ENCODE measurements at places on chromosomes 2 and 18.

GRCh38 chr2:232411901-232412629, 5.4 kb downstream of the ALPG start:
- no peak for DNase-seq

DNA sequence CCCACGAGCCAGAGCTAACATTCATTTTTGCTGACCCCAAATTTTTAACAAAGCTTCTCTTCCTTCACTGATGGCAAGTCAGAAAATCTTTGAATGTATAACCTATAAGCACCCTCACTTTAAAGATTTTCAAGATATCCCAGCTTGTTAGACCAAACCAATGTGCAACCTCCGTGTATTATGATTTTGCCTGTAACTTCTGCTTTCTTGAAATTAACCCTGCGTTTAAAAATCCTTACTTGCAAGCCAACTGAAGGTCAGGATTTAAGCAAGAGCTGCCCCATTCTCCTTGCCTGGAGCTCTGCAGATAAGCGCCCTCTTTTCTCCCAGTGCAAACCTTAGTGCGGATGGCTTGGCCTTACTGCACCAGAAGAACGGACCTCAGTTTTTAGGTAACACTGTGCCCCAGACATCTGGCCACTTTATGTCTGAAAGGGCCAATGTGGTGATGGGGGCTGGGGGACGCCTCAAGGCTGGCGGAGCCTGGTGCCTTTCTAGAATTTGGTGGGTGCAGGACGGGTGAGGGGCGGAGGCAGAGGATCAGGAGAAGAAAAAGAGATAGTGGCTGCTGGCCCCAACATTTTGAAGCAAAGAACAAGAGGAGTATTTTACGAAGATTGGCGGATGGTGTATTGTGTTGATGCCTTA, 805 bp upstream of the TNFRSF11A start:
- no peak for DNase-seq

DNA sequence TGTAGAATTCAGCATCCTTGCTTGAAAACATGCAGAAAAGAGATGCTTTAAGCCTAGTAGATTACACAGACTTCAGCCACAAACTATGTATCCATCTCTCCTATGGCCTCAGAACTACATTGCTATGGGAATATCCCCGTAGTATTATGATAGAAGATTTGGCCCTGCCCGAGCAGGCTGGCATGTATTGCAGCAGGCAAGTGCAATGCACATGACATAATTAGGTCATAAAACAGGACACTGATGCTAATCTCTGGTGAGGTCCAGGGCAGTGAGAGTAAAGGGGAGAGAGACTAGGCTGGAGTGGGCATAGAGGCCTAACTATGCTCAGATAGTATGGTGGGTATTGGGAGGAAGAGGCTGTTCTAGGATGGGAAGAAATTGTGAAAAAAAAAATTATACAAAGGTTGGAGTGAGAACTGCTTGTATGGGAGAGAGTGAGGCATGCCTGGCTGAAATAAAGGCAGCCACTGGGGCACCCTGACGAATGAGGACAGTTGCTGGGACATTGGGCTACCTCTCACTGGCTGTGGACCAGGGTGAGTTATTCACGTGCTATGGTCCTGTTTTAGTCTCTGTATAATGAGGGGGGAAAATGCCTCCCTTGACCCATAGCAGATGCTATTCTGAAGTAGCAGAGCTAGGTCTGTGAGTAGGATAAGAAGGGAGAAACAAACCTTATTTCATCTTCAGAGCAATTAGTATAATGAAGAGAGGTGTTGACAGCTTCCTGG, 1.6 kb upstream of the PLA2R1 start:
- DNase-seq: no peak

- no peak for DNase-seq
These were observed 54.4 kb downstream of the CRIM1 start for GRCh38 chr2:36409935-36410334.

- DNase-seq: no peak
These were observed 12.7 kb upstream of the SCN1A start for GRCh38 chr2:166140475-166140874.

DNA sequence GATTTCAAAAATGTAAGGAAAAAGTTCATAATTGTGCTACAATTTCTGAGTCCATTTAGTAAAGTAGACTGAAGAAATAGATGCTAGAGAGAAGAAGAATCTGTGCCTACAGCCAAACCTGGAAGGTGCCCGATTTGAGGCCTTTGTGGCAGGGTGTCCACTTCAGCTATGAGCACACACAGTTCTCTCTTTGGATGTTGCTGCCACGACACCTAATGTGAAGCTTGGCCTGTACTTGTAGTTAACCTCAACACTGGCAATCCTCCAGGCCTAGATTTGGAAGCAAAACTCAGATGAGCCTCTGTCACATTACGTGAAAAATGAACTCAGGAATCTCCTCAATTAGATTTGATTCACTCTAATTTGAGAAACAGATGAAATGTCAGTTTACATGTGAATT, 90.1 kb upstream of the LRP1B start:
- no peak for DNase-seq

DNA sequence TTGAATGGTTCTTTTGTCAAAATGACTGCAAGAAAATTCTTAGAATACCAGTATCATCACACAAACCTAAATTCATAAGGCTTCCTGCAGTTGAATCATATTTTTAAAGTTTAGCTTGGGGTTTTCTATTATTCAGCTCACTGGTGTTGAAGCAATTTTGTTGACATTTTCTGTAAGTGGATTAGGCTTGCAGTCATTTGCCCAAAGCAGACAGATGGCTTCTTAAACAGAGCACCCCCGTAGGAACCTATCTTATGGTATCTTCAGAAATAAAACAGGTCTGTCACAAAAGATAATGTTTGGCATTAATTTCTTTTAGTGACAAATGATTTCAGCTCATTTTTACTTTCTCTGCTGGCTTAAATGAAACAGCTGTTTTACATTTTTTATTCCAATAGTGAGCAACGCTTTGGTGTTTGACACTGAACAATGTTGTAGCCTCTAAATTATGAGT, 331.1 kb downstream of the PLCL1 start:
- DNase-seq: no peak

GRCh38 chr18:60157810-60158209, 214.8 kb downstream of the MC4R start:
- DNase-seq: no peak

- no peak for DNase-seq
These were observed 247.7 kb downstream of the ICOS start for GRCh38 chr2:204184226-204184625.

- no peak for DNase-seq
These were observed 89.8 kb downstream of the STPG4 start for GRCh38 chr2:47065343-47065742.

- DNase-seq: no peak
These were observed 89.0 kb downstream of the KCTD1 start for GRCh38 chr18:26459340-26459739.

DNA sequence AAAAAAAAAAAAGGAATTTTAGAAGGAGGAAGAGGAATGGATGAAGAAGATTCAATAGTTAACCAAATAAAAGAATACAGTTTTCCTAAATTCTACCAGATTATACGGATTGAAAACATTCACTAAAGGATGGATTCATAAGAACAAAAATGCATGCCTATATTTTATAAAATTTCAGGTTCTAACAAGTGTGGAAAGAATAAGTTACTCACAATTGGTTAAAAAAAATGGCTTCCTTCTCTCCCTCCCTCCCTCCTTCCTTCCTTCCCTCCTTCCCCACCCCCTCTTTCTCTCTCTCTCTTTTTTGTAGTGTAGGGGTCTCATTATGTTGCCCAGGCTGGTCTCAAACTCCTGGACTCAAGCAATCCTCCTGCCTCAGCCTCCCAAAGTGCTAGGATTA, 1.6 kb upstream of the TP53I3 start:
- DNase-seq: no peak

DNA sequence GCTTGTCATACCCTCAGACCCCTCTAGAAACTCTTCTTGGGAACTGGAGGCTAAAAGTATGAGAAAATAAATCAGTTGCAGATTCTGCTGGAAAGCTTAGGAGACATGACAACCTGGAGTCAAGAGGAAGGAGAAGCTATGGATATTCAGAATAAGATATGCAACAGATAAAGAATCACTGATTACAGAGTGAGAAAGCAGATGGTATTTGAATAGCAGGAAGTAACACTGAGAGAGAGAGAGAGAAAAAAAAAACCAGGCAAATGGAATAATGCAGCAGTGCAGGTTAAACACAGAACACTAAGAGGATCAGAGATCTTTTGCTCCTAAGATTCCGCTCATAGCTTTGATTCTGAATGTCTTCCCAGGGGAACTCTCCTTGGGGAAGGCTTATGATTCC, 1284.1 kb upstream of the NXPH2 start:
- no peak for DNase-seq

DNA sequence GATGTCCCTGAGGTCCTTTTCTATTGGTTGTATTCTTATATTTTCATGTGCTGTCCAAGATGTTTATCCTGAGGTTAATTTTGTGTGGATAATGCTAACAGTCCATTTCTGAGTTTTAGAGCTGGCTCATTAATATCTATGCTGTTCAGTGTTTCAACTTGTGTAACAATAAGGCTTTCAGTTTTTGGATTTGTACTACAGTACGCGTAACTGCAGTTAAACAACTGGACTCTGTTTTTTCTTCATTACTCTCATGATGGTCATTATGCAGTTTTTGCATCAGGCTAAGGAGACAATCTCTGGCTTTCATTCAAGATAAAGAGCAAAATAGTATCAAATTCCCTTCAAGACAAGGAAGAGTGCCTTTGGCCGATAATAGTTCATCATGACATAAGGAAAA, 1364.8 kb downstream of the DPP10 start:
- no peak for DNase-seq

DNA sequence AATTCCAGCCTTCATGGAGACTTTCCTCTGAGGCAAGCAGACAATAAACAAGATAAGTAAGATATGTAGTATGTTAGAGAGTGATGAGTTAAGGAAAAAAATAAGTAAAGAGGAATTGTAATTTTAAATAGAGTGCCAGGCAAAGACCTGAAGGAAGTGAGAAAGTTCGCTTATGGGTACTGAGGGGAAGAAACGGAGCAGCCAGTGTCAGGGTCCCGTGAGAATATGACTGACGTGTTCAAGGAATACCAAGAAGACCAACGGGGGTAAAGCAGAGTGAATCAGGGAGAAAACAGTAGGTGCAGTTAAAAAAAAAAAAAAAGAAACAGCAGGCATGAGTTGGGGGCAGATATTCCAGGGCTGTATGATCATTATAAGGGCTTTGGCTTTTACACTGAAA, 45.1 kb downstream of the ARHGEF33 start:
- DNase-seq: no peak

GRCh38 chr18:42530276-42530675, 575.2 kb downstream of the PIK3C3 start:
- DNase-seq: no peak

- no peak for DNase-seq
These were observed 191.3 kb upstream of the KCNJ3 start for GRCh38 chr2:154507186-154507585.

GRCh38 chr18:8616028-8616401, 6.8 kb downstream of the RAB12 start:
- no peak for DNase-seq

DNA sequence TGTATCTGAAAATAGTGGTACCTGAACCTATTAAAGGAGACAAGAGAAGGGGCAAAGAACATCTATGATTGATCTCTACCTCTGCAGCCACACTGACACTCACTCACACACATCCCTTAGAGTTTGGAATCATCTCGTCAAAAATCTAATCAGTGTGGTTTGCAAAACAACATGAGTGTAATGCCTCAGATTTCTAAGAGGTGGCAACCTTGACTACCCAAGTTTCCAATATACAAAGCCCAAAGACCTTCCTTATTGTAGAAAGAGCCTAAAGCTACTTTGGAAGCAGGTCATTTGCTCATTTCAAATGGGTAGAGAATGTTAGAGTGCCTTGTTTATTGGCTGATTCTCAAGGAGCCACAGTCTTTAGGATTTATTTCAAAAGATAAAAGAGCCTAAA, 444.9 kb downstream of the ARHGAP15 start:
- DNase-seq: peak; percentile 3

- no peak for DNase-seq
These were observed 34.5 kb downstream of the NEURL3 start for GRCh38 chr2:96470636-96471035.

DNA sequence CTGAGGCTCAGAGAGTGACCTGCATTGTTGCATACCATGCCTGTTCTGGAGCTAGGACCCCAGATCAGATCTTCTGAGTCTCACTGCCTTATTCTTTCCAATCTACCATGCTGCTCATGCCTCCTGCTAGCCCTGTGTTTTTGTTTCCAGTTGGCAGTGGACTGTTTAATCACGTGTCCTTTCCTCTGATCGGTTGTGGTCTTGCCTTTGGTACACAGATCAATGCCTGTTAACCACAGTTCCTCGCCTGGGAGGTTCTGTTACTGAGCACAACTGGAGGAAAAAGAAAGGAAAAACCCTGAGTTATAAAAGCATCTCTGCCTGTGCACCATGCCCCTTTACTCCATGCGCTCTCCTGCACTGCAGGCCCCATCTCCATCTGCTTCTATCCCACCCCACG, 329.1 kb downstream of the SETBP1 start:
- no peak for DNase-seq

DNA sequence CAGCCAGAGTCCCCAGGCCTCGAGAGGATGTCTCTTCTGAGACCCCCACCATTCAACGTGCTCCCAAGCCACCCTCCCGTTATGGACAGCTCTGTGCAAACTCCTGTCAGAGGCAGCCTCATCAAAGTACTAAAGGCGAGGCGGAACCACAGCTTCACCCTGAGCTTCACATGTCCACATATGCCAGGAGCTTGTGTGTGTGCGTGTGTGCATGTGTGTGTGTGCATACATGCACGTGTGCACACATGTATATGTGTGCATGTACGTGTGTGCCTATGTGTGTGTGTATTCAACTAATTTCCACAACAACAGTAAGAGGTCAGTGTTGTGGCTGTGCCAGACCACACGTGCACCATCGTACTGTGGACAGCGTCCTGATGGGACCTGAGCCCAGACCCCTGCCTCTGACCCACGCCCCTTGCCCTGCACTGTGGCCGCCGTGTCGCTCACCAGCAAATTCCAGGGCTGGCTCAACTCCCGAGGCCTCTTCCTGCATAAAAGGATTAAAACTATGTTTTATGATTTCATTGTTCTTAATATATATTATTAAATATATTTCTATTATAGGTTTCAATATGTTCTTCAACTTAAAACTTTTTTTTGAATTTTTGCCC, 444.8 kb downstream of the EIPR1 start:
- no peak for DNase-seq

GRCh38 chr2:236888794-236889780, 196.6 kb upstream of the COPS8 start:
- DNase-seq: no peak

DNA sequence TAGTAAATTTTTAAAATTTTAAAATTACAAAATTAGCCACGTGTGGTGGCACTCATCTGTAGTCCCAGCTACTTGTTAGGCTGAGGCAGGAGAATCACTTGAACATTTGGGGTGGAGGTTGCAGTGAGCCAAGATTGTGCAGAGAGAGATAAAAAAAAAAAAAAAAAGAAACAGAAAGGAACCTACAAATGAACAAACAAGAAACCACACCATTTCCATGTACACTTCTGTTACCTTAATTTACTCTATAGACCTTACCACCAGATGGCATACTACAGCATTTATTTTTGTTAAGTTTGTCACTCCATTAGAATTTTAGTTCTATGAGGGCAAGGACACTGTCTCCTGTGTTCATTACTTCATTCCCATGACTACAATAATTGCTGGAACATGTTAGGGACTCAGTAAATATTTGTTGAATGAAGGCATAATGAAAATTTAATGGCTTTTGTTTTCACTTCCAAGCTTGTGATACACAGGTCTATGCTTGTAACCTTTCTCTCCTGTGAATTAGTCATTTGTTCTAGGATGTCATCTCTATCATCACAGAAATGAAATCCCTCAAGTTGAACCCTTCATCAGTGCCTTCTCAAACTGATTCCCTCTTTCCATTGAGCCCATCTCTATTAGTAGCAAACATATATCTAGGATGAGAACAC, 76.0 kb downstream of the ARHGAP15 start:
- DNase-seq: peak; percentile 28
